Astrocyte of the cerebellum (primary cell): ENCODE measurements at places on chromosomes 2 and 18.

- DNase-seq: no peak
Measured at GRCh38 chr2:224025874-224026273, 13.2 kb downstream of the SERPINE2 start.

- no peak for DNase-seq
Measured at GRCh38 chr2:222322236-222322635, 23.4 kb upstream of the PAX3 start.

GRCh38 chr18:21820033-21820810, 79.6 kb downstream of the MIB1 start:
- peak; percentile 18 for DNase-seq

GRCh38 chr2:8478471-8478793, 203.4 kb upstream of the ID2 start:
- DNase-seq: no peak

DNA sequence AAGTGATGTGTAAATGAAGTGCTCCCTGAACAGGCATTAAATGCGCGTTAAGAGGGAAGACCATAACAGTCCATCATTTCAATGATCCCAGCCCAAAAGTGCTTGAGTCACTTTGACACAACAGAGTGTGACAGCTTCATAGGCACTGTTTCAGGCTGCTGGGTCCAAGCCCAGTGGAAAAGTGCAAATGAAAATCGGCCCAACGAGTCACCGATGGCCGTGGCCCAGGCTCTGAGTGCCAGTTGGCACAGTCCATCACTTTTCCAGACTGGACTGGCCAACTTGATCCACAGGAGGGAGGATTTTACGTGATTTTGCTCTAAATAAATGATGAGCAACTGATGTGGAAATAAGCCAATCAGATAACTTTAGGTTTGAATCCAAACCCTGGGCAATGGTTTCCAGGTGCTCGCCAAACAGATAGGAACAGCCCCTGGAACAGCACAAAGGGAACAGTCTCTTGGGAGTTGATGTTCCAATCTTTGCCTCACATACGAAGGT, 114.0 kb downstream of the SP3 start:
- peak; percentile 32 for DNase-seq

- no peak for DNase-seq
Measured at GRCh38 chr2:222470802-222471468, 46.6 kb downstream of the SGPP2 start.

- DNase-seq: no peak
Measured at GRCh38 chr2:111897630-111897923, 830 bp upstream of the MERTK start.

- no peak for DNase-seq
Measured at GRCh38 chr2:149800624-149801542, 213.3 kb upstream of the MMADHC start.

DNA sequence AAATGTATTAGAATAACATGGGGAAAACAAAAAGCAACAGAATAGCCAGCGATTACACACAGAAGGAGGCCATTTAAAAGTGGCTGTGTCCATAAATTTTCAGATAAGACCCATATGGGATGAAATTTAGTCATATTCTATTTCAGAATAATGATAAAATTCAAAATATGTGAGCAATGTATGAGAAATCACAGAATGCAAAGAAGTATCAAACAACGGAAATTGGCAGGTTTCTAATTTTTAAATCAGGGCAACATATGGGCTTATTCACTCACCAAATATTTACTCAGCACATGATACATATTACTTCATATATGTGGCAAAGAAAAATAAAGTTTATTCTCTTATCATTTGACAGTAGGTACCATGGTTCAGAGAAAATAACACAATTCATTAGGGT, 208.5 kb downstream of the GRB14 start:
- no peak for DNase-seq

DNA sequence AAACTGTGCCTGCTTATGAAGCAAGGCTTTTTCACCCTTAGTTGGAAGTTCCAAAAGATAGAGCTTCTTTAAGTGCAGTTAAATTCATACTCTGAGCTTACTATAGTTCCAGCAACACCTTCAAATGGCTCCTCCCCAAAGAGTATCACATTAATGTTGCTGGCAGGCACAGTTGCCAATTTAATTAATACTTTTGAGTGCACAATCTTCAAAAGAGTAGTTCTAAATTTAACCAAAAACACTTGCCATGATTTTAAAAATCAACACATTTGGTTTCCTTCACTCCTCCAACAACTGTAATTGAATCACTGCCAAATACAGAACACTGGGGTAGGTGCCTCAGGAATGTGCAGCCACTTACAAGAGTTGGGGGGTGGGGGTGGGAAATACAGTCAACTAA, 150.6 kb upstream of the UBE2E3 start:
- DNase-seq: no peak

- DNase-seq: no peak
Measured at GRCh38 chr18:31646332-31647126, 37.9 kb downstream of the B4GALT6 start.

GRCh38 chr2:178070824-178071223, 1.8 kb downstream of the PDE11A start:
- no peak for DNase-seq

- DNase-seq: no peak
Measured at GRCh38 chr2:44645937-44646336, 284.2 kb downstream of the CAMKMT start.

DNA sequence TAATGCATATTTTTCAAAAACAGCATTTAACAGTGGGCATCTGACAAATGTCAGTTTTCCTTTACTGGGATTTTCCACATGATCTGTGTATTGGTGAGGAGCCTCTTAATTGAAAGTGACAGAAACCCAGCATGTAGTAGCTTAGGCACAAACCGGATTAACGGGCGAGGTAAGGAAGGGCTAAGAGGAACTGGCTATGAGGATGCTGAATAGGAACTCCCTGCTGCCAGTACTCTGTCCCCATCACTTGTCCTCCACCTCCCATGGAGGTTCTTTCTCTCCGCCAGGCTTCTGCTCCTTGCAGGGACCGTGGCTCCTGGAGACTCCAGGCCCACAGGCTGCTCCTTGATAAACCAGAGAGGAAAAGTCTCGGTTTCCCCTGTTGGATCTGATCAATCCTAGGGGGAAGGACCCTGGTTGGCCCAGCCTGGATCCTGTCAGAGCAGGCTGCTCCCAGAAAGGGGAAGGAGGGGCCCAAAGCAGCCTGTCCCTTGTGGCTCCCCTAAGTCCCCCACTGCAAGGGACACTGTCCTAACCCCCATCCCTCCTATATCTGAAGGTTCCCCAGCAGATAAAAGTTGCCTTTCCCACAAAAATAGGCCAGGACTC, 10.3 kb downstream of the TEX44 start:
- DNase-seq: no peak

DNA sequence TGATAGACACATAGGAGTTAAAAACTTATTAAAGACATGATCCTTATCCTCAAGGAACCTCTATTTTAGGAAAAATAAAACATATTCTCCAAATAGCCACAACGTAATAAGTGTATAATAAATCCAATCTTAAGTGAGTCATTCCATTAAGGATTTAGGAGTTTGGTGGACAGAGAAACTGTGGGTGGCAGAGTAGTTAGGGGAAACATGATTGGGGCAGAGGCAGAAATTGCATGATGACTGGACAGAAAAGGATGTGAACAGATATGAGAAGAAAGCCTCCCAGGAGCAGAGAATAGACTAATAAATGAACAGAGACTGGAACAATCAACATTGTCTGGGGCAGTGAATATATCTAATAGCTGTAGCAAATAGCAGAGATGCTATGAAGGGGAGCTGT, 48.1 kb upstream of the SIGLEC15 start:
- no peak for DNase-seq

DNA sequence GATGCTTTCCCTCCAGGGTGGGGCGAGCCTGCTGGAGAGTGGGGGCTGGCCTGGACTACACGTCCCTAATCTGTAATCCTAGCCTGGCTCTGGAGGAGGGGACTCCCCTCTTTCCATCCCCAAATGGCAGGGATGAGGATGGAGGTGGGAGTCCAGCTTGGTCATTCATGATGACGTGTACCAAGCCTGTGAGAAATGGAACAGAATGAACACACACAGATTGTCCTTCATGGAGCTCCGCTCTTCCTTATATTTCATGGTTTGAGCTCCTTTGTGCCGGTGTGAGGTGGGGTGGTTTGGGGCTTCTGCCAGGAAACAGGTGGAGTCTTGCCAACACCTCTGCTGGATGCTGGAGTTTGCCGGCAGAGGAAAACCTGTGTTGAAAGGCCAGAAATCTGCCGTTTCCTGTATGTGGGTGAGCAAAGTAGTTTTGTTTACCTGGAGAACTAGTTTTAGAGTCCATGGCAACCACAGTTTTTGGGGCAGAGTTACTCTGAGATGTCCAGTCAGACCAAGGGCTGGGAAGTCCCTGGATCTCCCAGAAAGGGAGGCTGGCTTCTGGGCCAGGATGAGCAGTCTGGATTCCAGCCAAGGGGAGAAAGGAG, 417.6 kb upstream of the MEX3C start:
- peak; percentile 53 for DNase-seq

GRCh38 chr2:181235683-181236459, 221.3 kb upstream of the ITGA4 start:
- no peak for DNase-seq

DNA sequence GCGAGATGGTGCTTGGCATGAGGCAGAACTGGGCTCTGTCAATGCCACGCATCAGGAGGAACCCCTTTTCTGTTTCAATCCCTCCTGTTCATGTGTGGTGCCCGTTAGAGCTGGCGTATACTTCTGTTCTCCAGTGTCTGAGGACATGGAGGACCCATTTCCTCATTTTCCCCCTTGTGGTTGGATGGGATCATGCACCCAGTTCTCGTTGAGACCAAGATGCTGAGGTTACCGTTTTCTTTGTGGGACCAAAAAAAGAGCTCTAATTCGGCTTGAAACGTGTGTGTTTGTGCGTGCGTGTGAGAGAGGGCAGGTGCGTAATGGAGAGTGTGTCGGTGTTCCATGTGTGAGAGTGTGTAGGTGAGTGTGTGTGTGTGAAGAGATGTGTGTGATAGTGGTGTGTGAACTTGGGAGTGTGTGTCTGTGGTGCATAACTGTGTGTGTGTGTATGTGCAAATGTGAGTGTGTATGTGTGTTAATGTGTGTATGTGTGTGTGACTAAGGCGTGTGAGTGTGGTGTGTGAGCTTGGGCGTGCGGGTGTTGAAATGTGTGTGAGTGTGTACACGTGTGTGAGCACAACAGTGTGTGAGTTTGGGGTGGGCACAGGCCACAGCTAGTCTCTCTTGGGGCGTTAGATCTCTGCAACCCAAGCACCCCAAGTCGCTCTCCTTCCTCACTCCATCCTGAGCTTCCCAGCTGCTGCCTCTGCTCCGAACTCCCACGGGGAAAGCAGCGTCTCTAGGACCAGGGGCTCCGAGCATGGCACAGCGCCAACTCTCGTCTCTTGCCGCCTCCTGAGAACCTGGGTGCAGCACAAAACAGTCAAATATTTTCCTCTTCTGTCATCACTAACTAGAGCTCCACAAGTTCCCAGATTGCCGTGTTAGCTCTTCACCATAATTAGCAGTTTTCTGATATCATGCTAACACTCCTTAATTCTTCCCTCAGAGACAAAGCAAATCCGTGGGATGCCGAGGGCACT, 75.8 kb downstream of the LONRF2 start:
- DNase-seq: no peak

GRCh38 chr2:166365239-166365638, 10.5 kb downstream of the SCN9A start:
- no peak for DNase-seq

DNA sequence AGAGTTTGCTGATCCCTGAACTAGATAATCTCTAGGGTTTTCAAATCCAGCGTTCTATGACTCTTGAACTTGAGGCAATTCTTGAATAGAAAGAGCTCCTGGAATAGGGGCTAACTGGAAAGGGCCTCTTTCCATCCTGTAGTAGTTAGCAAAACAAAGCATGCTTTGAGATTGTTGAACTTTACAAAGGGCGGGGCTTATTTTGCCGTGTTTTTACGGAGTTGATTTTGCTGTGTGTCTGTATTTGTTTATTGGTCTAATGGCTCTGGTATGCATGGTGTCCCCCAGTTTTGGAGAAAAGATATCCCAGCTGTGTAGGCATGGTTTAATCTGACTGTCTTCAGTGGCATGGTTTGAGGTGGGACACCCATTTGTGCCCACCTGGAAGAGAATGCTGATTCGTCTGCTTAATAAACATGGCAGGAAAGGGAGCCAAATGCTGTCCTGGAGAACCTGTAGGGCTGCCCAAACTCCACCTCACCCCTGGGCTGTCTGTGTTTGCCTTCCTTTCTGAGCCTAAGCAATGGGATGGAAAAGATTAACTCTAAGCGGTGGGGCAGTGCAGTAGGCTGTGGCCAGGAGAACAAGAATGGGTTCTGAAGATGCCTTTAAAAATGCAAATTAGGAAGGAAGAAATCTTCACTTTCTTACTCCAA, 74.1 kb upstream of the FOSL2 start:
- no peak for DNase-seq
